ENCODE measurements at places on chromosomes 2 and 18. TPM values are rescaled to one million over a fixed set of nuclear protein-coding genes. Genes with fewer than 3 reads are reported as not detected.
A peak's percentile ranks its signal among the peaks of the same experiment; 100 is the strongest.

- no peak for DNase-seq
These were observed 11.2 kb downstream of the KIAA2012 start for GRCh38 chr2:202084265-202084664.

DNA sequence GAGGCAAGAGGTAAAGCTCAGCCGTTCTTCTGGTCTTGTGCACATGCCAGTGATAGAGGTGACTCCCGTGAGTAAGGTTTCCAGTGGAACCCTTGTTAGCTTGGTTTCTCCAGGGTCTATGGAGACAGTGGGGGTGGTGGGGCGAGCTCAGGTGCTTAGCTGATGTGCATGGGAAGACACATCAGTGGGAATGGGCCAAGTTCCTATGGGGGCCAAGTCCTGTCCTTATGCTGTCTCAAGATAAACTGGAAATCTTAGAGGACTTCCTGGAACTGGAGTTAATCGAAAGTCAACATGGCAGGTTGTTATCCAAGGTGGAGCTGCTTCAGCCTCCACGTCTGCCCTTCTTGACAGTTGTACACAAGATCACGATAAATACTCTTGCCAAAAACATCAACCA lies 130.1 kb upstream of the TMEM18 start:
- no peak for DNase-seq

DNA sequence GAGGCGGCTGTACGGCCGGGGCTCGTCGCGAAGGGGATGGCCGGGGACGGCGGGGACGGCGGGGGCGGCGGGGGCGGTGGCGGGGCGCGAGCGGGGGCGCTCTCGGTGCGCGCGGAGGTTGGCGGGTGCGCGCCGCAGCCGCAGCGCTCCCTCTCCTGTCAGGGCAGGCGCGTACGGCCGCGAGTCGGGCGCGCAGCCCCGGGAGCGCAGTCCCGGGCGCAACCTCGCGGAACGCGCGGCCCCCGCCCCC lies 296 bp upstream of the GRHL1 start:
- DNase-seq, result no peak

DNA sequence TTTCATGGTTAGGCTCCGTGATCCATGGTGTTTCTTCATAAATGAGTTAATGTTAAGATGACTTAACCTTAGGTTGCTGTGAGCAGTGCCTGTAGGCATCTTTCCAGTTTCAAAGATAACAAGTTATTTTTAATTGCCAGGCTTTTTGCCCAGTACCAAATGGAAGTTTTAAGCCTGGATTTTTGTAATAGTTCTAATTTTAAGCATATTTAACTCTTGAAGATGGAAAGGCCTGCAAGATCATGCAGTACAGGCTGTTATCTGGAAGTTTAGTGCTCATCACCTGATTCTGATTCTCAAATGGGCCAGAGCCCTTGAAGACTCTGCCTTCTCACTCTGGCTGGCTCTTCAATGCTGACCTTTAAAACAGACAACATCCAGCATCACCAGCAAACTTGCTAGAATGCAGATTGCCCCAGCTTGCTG lies 141.3 kb downstream of the NCK2 start:
- peak; percentile 24 for DNase-seq

- no peak for DNase-seq
These were observed 52.7 kb downstream of the DSEL start for GRCh38 chr18:67463829-67464228.

- DNase-seq, result no peak
These were observed 80.6 kb downstream of the TEX51 start for GRCh38 chr2:126979039-126980003.

- no peak for DNase-seq
These were observed 30.3 kb downstream of the SLC14A2 start for GRCh38 chr18:45645610-45646009.

GRCh38 chr2:100780203-100781008 lies 39.5 kb upstream of the NPAS2 start:
- peak; percentile 76 for DNase-seq

- no peak for DNase-seq
These were observed at the start of gene UGT1A9 for GRCh38 chr2:233671290-233672161. TSS of gene UGT1A9 (plus strand) at chr2:233671898. CDS start at chr2:233671935, 37 bp downstream.

DNA sequence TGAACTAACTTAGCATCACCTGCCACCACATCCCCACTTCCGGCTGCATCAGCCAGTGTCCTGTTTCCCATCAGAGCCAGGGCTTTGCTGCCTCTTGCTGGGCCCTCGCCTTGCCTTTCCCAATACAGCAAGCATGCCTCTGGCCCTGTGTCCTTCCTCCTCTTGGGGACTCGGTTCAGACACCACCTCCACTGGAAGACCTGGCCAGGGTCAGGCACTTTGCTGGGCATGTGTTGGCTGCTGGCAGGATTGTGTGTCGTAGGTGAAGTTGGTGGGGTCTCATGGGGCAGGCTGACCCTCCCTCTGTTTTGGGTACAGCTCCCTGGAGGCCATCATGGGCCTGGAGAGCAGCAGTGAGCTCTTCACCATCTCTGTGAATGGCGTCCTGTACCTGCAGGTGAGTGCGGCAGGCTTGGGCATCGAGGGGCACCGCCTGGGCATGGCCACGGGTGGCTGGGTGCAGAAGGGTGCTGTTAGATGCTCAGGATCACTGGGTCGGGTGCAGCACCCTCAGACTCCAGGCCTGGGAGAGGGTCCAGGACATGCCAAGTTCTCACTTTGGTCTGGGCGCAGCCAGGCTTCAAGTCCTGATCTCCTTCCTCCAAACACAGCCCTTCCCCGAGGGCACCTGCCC lies 6.6 kb downstream of the ERFE start:
- DNase-seq, result no peak

- DNase-seq, result peak; percentile 93
These were observed 20.0 kb downstream of the TEX44 start for GRCh38 chr2:231612456-231613330.

- DNase-seq, result no peak
These were observed 41.3 kb downstream of the RALB start for GRCh38 chr2:120294008-120294340.

DNA sequence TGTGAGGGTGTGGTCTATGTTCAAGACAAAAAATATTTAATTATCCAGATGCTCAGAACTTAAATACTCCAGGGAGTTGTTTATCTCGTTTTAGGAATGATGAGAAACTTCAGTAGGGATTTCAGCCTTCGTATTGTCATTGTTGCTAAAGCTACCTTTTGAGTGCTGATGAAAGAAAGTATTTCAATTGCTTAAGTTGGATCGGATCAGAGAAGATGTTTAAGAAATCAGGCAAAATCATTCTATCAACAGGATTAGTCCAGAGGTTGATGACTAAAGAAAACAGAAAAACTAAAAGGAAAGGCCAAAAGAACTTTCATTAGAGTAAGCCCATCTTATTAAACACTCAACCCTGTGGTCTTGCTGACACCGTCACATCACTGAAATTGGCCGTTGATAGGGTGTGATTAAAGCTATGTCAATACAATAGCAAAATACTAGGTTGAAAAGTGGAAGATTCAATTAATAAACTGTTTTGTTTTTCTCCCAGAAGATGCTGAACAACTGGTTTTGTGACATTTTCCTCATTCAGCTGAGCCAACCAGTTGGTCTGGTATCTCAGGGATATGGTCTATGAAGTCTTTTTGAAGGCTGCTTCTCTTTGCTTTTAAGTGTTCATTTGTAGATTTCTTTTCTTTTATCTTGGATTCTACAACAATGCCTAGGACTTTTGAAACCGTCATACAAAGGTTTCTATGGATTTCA lies 551.7 kb downstream of the SLC4A3 start:
- no peak for DNase-seq

DNA sequence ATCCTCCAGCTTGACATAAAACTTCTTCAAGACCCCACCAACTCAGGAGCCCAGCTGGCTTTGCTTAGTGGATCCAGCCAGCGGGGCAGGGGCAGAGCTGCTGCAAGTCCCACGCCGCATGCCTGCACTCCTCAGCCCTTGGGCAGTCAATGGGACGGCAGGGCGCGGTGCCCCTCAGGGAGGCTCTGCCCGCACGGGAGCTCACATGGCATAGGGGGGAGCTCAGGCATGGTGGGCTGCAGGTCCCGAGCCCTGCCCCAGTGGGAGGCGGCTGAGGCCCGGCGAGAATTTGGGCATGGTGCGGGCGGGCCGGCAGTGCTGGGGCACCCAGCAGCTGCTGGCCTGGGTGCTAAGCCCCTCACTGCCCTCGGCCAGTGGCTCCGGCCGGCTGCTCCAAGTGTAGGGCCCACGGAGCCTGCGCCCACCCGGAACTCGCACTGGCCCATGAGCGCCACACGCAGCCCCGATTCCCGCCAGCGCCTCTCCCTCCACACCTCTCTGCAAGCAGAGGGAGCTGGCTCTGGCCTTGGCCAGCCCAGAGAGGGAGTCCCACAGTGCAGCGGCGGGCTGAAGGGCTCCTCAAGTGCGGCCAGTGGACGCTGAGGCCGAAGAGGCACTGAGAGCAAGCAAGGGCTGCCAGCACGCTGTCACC lies 27.2 kb downstream of the IDH1 start:
- DNase-seq, result no peak

DNA sequence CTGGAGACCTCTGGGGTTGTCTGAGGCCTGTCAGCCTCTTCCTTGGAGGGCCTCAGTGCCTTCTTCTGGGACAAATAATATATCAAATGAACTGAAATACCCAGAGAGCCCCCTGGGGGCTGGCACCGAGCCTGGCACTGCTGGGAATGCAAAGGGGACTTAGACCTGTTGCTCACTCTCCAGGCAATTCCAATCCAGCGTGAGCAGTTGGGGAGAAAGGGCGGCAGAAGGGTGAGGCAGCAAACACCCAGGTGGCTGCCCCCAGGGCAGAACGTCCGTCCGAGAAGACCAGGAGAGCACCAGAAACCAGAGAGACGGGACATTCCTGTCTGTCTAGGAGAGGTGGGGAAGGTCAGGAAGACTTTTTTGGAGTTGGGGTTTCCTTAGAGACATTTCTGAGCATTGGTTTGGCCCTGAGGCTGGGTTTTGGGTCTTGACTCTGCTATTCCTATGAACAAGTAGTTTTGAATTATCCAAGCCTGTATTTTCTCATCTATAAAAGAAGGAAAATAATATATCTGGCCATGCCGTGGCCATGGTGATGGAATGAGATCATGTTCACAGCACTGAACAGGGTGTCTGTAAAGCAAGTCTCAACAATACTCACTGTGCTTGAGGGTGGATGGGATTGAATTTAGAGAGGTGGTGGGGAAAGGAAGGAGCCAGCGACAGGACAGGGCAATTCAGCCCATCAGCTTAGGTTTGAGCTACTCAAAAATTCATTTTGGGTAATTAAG lies 44.3 kb upstream of the ZBTB7C start:
- DNase-seq, result no peak

Gene DYNAP
- not detected for total RNA-seq

Gene TXNDC2
- 0.63 TPM for total RNA-seq

Gene CHRNA1
- total RNA-seq, result 541 TPM

Gene ABCG8
- total RNA-seq, result not detected
